Muscle of leg (tissue), 16 donors: ENCODE measurements at places on chromosomes 6 and 20. TPM values are rescaled to one million over a fixed set of nuclear protein-coding genes. Genes with fewer than 3 reads are reported as not detected.

Gene JPH2
- 110 TPM for polyA plus RNA-seq

Gene PSMA7
- polyA plus RNA-seq: 164 TPM

Gene NKX2-2
- 0.11 TPM for polyA plus RNA-seq

Gene SNX5
- 120 TPM for polyA plus RNA-seq

Gene HLA-C
- 58.9 TPM for polyA plus RNA-seq

Gene C6orf163
- polyA plus RNA-seq: 1.2 TPM

Gene TBX18
- 19.0 TPM for polyA plus RNA-seq

Gene ANKRD66
- polyA plus RNA-seq: 2.2 TPM

Gene ADGB
- polyA plus RNA-seq: not detected

Gene RNF39
- polyA plus RNA-seq: 1.1 TPM

Gene CRISP1
- not detected for polyA plus RNA-seq

Gene PMEPA1
- polyA plus RNA-seq: 20.9 TPM

Gene ZNF341
- 3.2 TPM for polyA plus RNA-seq

Gene DEF6
- 6.1 TPM for polyA plus RNA-seq

Gene SLC22A1
- polyA plus RNA-seq: 1.2 TPM

Gene DEFB124
- 1.5 TPM for polyA plus RNA-seq

Gene PAK5
- 0.10 TPM for polyA plus RNA-seq

Gene SNHG17
- polyA plus RNA-seq: 32.5 TPM

Gene METTL24
- polyA plus RNA-seq: 0.28 TPM

Gene CD24
- polyA plus RNA-seq: 15.8 TPM

Gene PARD6B
- polyA plus RNA-seq: 0.97 TPM

Gene MYLK4
- 12.1 TPM for polyA plus RNA-seq

Gene C6orf15
- not detected for polyA plus RNA-seq

Gene LPIN3
- 2.9 TPM for polyA plus RNA-seq

Gene PRICKLE4
- polyA plus RNA-seq: 2.8 TPM

Gene LRRN4
- 0.12 TPM for polyA plus RNA-seq

Gene GABRR1
- polyA plus RNA-seq: 0.91 TPM

Gene SYCP2L
- polyA plus RNA-seq: 3.1 TPM

Gene ZNF391
- polyA plus RNA-seq: 4.5 TPM

Gene PLA2G7
- 0.75 TPM for polyA plus RNA-seq

Gene PAQR8
- 8.1 TPM for polyA plus RNA-seq

Gene AGER
- polyA plus RNA-seq: 8.0 TPM

Gene ADTRP
- 1.3 TPM for polyA plus RNA-seq

Gene CDH22
- polyA plus RNA-seq: 0.25 TPM

Gene TGM3
- polyA plus RNA-seq: 0.91 TPM

Gene SLC32A1
- not detected for polyA plus RNA-seq

Gene COL20A1
- 7.0 TPM for polyA plus RNA-seq

Gene C6orf120
- 32.7 TPM for polyA plus RNA-seq

Gene EYS
- polyA plus RNA-seq: 0.45 TPM

Gene MICAL1
- 75.9 TPM for polyA plus RNA-seq

Gene PSORS1C2
- polyA plus RNA-seq: 0.09 TPM

Gene CYP21A2
- 0.20 TPM for polyA plus RNA-seq

Gene GHRH
- polyA plus RNA-seq: not detected

Gene ECI2
- polyA plus RNA-seq: 48.3 TPM

Gene EDN3
- 30.8 TPM for polyA plus RNA-seq

Gene ASXL1
- polyA plus RNA-seq: 35.2 TPM

Gene ABHD16B
- not detected for polyA plus RNA-seq

Gene ZNF451
- 20.4 TPM for polyA plus RNA-seq

Gene SPATS1
- not detected for polyA plus RNA-seq

Gene PERP
- polyA plus RNA-seq: 28.8 TPM

Gene CRYBG1
- polyA plus RNA-seq: 2.2 TPM

Gene XKR7
- polyA plus RNA-seq: 0.06 TPM
